ENCODE measurements at places on chromosomes 3 and 15.
A peak's percentile ranks its signal among the peaks of the same experiment; 100 is the strongest.

- DNase-seq, result no peak
Observed at GRCh38 chr15:20657084-20657483, 115.5 kb upstream of the GOLGA6L6 start.

GRCh38 chr15:75148280-75148679, 53.4 kb upstream of the C15orf39 start:
- DNase-seq, result no peak

GRCh38 chr3:129662191-129662608, 55.7 kb upstream of the PLXND1 start:
- no peak for DNase-seq

DNA sequence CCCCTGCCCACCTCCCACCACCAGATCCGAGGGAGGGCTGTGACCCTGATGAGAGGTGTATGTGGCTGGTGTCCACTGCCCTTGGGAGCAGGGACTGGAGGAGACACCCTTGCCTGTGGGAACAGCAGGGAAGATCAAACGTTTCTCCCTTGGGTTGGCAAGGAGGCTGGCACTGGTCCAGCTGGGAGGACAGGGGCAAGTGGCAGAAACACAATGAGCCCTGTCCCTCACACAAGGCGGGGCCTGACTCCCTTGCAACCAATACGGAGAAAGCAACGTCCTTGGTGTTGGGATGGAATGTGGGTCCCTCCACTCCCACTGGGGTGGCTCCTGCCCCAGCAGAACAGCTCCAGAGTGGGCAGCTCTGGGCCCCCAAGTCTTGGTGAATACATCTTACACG, 5.2 kb downstream of the HYAL2 start:
- DNase-seq, result no peak

- no peak for DNase-seq
Observed at GRCh38 chr3:38362825-38363224, 16.2 kb downstream of the XYLB start.

DNA sequence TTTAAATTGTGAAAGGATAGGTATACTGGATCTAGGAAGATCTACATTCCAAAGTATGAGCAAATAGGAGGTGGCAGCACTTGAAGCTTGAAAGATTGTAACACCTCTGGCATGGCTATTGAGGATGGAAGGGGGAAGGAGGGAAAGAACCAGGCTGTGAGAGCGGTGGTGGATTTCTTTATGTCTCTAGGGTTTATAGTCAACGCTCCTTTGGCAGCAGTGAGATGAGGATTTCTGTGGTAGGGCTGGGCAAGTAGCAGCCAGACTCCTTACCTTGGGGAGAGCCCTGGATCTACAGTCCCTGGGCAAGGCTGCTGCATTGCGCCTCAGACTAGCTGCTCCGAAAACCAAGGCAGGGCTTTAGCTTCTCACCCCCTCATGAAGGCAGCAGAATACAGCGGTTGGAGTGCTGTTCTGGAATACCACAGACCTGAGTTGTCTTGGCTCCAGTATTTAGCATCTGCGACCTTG, 53.2 kb downstream of the MEF2A start:
- DNase-seq, result no peak

DNA sequence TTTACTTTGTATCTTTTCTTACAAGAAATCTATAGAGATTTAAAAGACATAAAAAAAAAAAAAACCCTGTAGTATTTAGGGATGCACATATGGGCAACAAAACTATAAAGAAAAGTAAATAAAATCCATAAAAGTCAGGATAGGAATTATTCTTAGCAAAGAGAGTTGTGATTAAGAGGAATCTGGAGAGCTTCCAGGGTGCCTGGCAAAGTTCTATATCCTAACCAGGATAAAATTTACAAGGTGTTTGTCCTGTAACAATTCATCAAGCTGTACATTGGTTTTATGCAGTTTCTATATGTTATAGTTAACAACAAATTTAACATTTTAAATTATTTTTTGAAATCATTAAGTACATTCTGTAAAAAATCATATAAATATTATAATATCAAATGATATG, 7.9 kb downstream of the SECISBP2L start:
- DNase-seq, result no peak

- peak; percentile 41 for DNase-seq
Observed at GRCh38 chr3:49554633-49555265, 472 bp downstream of the BSN start.

DNA sequence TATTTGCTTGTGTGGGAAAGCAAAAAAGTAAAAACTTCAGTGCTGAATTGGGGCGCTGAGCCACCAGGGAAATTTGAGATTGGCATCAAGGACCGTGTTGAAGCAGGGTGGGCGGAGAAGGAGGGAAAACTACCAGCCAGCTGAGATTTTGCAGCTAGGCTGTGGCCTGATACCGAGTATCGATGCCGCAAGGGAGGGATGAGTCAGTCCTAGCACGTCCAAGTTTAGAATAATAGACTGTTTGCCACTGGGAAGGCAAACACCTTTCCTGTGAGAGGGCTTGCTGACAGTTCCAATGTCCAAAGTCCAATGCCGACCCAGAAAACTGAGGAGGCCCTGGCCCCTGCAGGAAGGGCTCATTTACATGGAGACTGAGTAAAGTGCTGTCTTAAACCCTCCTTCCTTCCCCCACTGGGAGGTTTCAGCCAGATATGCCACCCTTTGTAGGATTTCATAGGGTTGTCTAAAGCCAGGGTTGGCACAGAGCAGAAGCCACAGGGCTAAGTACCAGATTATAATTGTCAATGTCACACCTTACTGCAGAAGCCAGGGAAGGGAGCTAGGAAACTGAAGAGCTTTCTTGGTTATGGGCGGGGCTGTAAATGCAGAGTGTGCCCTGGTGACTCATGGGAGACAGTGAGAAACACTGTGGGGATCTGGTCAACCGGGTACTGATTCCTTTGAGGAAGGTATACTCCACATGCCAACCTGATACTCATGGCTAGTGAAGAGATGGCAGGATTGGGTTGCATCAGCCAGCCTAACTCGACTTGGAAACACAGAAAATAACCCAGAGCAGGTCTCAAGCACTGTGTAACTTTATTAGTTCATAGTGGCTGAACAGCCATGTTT, 28.4 kb upstream of the PIK3CB start:
- DNase-seq, result no peak

DNA sequence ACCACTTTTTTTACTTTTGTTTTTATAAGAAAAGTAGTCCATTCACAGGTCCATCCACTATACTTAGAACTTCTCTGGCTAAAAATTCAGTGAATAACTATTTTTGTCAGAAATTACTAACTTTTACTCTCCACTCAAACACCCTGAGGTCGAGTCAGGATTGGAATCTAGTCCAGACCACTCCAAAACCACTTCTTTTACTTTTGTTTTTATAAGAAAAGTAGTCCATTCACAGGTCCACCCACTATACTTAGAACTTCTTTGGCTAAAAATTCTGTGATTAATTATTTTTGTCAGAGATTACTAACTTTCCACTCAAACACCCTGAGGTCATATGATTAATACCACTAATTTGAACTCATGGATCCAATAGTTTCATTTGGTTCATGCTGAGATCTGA, 239.4 kb downstream of the RORA start:
- no peak for DNase-seq

DNA sequence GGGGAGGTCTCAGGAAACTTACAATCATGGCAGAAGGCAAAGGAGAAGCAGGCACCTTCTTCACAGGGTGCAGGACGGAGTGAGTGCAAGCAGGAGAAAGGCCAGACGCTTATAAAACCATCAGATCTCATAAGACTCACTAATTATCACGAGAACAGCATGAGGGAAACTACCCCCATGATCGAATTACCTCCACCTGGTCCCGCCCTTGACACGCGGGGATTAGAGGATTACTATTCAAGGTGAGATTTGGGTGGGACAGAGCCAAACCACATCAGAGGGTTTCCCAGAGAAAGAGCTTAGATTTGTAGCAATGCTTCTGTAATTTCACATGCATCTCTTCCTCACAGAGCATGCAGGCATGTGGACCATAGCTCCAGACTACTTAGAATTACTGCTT, 615.7 kb upstream of the UBE2E2 start:
- DNase-seq, result no peak

DNA sequence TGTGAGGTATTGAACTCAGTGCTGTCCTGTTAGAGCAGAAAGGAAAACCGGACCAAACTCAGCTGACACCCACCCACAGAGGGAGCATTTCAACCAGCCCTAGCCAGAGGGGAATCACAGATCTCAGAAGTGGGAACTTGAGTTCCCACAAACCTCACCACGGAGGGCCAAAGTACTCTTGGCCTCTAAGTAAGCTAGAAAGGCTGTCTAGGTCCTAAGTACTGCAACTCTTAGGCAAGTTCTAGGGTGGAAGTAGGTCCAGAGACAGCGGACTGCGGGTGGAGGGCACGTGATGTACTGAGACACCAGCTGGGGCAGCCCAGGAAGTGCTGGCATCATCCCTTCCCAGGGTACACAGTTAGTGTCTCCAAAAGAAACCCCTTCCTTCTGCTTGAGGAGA, 34.1 kb downstream of the EOMES start:
- DNase-seq, result no peak

- DNase-seq, result no peak
Observed at GRCh38 chr3:58657036-58657520, 9.5 kb downstream of the FAM3D start.

DNA sequence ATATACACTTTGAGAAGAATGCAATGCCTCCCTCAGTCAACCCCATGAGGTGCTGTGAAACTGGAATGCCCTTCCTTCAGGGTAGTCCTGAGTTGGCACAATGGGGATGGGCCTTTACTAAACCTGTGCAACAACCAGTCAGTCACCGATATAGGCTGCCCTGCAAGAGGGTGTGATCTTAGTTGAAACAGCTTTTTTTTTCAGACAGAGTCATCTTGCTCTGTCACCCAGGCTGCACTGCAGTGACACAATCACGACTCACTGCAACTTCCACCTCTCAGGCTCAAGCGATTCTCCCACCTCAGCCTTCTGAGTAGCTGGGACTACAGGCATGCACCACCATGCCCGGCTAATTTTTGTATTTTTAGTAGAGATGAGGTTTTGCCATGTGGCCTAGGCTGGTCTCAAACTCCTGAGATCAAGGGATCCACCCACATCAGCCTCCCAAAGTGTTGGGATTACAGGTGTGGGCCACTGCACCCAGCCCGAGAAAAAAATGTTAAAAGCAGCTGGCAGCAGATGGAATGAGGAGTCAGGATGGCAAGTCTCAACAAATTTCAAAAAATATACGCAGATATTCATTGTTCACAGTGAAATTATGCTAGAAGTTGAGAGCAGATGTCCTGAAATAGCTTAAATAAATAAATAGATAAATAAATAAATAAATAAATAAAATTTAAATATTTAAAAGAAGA, 31.8 kb downstream of the MYO5A start:
- DNase-seq, result no peak

DNA sequence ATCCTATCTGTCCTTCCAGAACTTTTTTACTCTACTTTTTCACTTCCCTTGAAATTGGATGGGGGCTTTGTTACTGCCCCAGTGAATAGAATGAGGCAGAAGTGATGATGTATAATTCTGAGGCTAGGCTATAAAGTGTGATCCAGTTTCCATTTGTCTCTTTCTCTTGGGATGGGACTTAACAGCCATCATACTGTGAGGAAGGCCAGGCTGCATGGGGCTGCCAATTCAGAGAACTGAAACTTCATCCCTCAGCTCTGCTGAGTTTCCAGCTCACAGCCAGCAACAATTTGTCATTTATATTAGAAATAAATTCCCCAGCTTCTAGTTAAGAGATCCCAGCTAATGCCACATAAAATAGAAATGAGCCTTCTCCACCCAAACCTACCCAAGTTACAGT, 504.0 kb upstream of the TGFBR2 start:
- no peak for DNase-seq

DNA sequence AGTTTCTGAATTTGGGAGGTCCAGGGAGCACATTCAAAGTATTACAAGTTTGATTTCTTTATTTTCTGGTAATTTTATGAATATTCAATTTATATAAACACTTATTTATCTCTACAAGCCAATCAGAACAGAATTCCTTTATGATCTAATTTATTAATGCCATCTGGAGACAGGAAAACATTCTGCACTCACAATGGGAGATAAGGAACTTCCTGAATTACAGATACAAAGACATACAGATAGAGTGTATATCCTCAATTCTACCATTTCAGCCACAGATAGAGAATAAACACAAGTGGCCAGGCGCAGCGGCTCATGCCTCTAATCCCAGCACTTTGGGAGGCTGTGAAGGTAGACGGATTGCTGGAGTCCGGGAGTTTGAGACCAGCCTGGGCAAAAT, 86.0 kb downstream of the IQCH start:
- no peak for DNase-seq

- peak; percentile 55 for DNase-seq
Observed at GRCh38 chr15:73700041-73700842, 16.1 kb downstream of the CD276 start.

DNA sequence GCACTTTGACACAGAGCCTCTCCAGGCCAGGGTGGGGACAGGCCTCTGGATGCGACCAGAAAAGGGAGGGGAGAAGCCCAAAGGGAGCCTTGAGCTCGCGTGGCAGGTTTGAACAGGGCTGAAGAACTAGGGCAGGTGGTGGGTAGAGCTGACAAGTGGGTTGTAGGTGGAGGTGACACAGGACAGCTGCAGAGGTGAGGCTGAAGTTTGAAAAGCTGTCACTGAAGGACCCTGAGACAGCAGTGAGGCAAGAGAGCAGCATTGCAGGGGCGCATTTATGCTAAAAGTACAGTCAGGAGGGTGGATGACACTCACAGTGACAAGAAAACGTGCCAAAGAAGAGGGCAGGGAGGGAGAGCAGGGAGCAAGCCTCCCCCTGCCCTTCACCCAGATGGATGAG, 21.8 kb upstream of the EPB42 start:
- DNase-seq, result no peak

DNA sequence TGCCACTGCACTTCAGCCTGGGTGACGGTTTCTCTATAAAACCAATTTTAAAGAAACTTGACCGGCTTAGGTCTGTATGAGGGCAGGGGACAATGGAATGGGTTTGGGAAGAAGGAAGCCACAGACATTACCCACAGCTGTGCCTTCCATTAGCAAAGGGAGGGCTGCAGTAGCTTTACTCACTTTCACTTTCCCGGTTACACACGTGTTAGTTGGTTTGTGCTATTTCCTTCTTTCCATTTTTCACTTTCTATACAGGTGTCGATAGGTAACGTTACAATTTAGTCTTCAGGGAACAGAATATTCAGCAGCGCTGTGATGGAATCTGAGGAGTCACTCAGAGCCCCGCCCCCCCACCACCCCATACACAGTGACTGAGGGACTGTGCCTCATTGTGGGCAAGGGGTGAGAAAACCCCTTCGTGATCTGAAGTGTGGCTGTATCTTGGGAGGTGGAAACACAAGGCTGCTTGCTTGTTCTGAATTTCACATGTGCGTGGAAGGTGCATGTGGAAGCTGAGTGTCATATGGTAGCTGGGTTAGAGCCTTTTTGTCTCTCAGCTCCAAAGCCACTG, 44.8 kb upstream of the RPL32 start:
- no peak for DNase-seq

- no peak for DNase-seq
Observed at GRCh38 chr3:122754929-122755328, 38.7 kb downstream of the HSPBAP1 start.

- no peak for DNase-seq
Observed at GRCh38 chr15:74384881-74385643, 17.6 kb upstream of the CYP11A1 start.

- no peak for DNase-seq
Observed at GRCh38 chr3:12303534-12303933, 14.7 kb downstream of the PPARG start.

All from activated T-helper 1 cell treated with Interleukin-2 at 50 U/mL for 16 hours (primary cell).